A172 (cell line): ENCODE measurements at places on chromosomes 11 and 22. TPM values are rescaled to one million over a fixed set of nuclear protein-coding genes. Genes with fewer than 3 reads are reported as not detected.

POU2AF3 gene
- total RNA-seq, result not detected in 2 replicates

TSKU gene
- total RNA-seq, result 37.7 and 41.5 TPM in 2 replicates

APOL1 gene
- total RNA-seq, result 10.7 and 12.1 TPM in 2 replicates

MTFP1 gene
- 16.6 and 17.1 TPM in 2 replicates for total RNA-seq

RFPL1 gene
- total RNA-seq, result not detected in 2 replicates

TMEM86A gene
- 1.7 and 2.8 TPM in 2 replicates for total RNA-seq

ARHGAP20 gene
- not detected in 2 replicates for total RNA-seq

PATE2 gene
- total RNA-seq, result not detected in 2 replicates

OVOL1 gene
- not detected in 2 replicates for total RNA-seq

CDHR5 gene
- total RNA-seq, result not detected in 2 replicates

DNA sequence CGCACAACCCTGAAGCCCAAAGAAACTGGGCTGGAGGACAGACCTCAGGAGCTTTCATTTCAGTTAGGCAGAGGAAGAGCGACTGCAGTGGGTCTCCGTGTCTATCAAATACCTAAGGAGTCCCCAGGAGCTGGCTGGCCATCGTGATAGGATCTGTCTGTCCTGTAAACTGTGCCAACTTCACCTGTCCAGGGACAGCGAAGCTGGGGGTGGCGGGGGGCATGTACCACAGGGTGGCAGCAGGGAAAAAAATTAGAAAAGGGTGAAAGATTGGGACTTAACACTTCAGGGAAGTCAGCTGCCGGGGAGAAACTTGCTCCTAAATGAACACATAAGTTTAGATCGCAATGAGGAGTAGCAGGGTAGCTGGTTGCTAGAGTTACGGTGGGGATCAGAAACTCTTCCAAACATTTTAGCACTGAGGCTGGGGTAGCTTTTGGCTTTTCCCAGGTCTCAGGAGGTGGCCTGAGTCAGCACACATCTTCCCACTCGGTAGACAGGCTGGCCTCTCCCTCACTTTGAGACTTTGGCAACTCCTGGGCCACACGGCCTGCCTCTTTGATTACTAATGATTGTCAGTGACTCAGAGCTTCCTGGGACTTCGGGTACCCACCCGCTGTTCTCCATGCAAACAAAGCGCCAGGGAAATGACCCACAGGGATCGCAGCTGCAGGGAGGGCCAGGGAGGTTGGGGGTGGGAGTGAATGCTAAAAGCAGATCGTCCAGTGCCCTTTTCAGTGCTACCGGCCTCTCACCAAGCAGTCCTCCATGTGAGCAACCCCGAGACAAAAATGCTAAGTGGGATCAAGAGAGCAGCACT, 2.9 kb upstream of the MTFP1 start:
- peak; percentile 92 for DNase-seq

DNA sequence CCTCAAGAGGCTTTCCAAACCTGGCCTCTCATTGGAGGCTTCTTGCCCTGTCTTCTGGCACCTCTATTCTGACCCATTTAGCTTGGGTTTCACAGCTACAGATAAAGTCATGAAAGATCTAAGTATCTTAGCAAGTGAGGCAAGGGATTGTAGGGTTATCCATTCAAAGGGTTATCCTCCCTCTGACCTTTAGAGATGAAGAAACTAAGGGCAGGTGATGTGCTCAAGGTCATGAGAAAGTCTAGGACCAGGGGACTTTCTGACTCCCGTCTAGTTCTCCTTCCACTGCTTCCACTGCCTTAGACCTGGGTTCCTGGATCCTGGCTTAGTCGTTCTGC, 7.2 kb downstream of the PHOX2A start:
- DNase-seq, result no peak

DNA sequence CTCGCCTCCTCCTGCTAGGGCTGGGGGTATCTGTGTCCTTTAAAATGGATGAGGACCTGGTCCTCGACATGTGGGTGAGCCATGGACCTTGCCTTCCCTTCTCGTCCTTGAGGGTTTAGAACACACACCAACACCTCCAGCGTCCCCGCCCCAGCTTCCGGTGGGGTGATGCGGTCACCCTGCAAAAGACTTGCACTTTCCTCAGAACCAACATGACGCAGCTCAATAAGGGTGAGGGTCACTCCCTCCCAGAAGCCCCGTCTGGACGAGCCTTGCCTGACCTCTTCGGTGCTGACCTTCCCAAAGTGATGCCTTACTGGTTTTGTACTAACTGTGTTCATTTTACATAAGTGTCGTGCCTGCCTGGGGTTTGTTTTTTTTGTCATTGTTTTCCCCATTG, 41.0 kb downstream of the DBX1 start:
- DNase-seq, result no peak

- no peak for DNase-seq
Observed at GRCh38 chr22:30266445-30267381, at the start of gene OSM. Gene OSM (minus strand): TSS chr22:30266851. CDS start chr22:30266799, 52 bp downstream.

- DNase-seq, result no peak
Observed at GRCh38 chr11:92225125-92225567, 528 bp downstream of the FAT3 start.

GRCh38 chr22:21928048-21928447, 24.6 kb downstream of the PPM1F start:
- DNase-seq, result no peak

- DNase-seq, result peak; percentile 91
Observed at GRCh38 chr11:64181506-64182411, 4.2 kb upstream of the STIP1 start.

DNA sequence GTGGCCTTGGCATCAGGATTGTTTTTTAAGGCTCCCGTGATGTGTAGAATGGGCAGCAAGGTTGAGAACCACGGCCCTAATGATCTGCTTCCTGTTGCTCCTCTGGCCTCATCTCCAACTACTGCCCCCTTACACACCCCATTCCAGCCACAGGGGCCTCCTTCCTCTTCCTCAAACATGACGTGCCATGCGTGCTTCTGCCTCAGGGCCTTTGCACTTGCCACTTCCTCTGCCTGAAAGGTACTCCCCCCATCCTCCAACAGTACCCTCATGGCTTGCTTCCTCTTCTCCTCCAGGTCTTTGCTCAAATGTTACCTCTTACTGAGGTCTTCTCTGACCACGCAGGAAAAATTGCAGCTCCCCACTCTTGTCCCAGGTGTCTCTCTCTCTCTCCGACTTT, 93.9 kb upstream of the CSNK2A3 start:
- no peak for DNase-seq

DNA sequence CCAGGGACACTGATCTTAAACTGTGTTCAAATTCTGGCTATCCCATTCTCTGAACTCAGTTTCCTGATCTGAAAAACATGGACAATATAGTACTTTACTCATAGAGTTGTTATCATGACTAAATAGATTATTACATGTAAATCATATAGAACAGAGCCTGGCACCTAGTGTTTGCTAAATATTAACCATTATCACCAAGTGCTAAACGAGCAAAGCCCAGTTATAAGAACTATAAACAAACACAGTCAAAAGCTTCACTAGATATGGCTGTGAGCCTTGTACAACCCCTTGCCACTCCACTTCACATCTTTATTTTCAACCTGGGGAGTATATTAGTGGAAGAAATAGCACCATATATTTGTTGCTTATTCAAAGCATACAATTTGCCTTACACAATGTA, 338.9 kb upstream of the CADM1 start:
- DNase-seq, result no peak

GRCh38 chr11:6225024-6225423, 9.4 kb downstream of the FHIP1B start:
- DNase-seq, result no peak

- DNase-seq, result no peak
Observed at GRCh38 chr11:125842321-125842948, 9.3 kb downstream of the PATE4 start.

DNA sequence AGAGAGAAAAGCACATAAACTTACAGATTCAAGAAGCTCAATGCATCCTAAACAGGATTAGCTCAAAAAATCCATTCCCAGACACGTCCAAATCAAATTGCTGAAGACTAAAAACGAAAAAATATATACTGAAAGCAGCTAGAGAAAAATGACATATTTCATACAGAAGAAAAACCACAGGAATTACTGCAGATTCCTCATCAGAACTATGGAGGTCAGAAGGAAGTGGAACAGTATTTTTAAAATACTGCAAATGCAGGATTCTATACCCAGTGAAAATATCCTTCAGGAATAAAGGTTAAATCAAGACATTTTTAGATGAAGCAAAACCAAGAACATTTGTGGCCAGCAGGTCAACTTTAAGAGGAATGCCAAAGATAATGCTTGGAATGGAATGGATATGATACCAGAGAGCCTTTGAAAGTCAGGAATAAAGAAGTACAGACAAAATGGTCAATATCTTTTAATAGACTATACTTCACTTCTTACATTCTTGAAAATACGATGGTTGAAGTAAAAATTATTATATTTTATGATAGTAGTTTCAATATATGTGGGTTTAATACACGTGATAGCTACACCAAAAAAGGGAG, 352.9 kb downstream of the CTTN start:
- no peak for DNase-seq

- no peak for DNase-seq
Observed at GRCh38 chr11:113555071-113555619, 79.9 kb upstream of the DRD2 start.

- DNase-seq, result peak; percentile 67
Observed at GRCh38 chr11:2927851-2928604, 1.2 kb downstream of the PHLDA2 start.

GRCh38 chr11:6443269-6444003, 2.6 kb upstream of the HPX start:
- peak; percentile 47 for DNase-seq

- DNase-seq, result no peak
Observed at GRCh38 chr22:48402591-48403031, 1425.1 kb downstream of the BRD1 start.

DNA sequence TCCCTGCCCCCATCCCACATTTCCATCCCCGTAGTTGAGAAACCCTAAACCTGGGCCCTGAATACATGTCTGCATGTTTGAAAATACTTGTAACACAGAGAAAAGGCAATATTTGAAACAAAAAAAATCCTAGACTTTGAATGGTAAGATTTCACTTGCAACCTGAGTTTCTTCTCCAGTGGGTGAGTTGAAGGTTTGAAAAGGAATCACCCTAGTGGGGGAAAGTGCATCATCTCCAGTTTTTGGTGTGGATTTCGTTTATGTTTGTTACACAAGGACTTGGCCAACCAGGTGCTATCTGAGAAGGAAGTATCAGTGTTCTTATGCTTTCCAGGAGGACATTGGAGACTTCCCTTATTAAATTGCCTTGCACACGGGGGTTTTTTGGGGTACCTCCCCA, 90.4 kb downstream of the ABTB2 start:
- DNase-seq, result no peak

GRCh38 chr22:27309697-27310096, 491.9 kb downstream of the MN1 start:
- no peak for DNase-seq

- no peak for DNase-seq
Observed at GRCh38 chr11:10604340-10604748, 35.9 kb upstream of the LYVE1 start.

- no peak for DNase-seq
Observed at GRCh38 chr11:103546236-103546635, 437.0 kb downstream of the DYNC2H1 start.

DNA sequence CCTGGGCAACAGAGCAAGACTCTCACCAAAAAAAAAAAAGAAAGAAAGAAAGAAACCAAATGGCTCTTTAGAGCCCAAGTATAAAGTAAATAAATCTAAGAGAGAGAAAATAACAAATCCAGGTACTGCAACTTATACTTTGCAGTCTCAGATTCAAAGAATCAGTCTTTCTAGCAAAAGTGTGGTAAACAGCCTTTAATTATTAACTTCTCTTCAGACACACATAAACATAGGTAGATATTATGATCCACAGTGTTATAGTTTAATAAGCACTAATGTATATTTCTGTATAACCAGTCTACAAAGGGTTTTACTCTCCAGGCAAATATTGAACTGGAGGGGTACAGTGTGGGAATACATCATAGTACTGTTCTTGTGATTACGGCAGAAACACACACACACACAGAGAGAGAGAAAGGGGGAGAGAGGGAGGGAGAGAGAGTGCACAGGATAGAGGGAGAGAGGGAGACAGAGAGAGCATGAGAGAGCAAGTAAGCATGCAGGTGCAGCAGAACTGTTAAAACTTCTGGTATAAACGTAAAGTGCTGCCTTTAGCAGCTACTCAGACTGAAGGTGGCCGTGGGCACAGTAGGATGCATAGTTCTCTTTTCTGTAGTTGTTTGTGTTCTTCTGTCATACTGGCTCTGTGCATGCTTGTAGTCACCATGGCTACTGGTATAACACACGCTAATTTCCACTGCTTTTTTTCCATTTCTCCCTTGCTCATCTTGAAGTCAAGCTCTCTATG, 32.3 kb downstream of the MTMR2 start:
- DNase-seq, result no peak

DNA sequence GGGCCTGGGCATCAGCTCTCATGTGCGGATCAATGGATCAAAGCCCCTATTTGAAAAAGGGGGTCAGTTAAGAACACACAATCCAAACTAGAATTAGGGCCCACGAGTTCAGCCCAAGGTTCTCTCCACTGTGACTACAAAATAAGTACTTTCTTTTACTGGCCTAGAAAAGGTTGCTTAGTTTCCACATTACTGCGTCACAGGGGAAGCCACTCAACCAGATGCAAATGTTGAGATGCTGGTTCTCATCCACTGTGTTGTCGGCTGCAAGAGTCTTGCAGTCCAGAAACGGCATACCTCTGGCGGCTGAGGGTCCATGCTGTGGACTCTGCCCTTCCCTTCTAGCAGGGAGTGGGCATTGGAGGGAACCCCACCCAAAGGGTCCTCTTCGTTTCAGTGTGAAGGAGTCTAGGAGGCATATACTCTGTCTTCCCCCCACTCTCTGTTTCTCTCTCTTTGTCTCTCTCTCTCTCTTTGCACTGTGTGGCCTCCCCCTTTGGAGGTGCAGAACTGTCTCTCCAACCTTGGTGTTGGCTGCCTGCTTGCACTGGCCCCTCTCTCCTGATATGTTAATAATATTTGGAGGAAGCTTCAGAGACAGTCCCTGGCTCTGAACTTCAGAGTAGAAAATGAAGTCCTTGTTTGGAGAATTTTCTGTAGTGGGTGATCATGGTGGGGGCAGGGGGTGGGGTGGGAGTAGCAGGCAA, 99.0 kb upstream of the NNMT start:
- no peak for DNase-seq

- DNase-seq, result no peak
Observed at GRCh38 chr11:124551189-124551588, 7.7 kb upstream of the OR8B12 start.
